ENCODE measurements at places on chromosomes 4 and X.
A peak's percentile ranks its signal among the peaks of the same experiment; 100 is the strongest.

- no peak for DNase-seq
These were observed 93.9 kb upstream of the CBR4 start for GRCh38 chr4:169103966-169104412.

GRCh38 chr4:62279689-62280088 is 1079.6 kb downstream of the ADGRL3 start:
- no peak for DNase-seq

DNA sequence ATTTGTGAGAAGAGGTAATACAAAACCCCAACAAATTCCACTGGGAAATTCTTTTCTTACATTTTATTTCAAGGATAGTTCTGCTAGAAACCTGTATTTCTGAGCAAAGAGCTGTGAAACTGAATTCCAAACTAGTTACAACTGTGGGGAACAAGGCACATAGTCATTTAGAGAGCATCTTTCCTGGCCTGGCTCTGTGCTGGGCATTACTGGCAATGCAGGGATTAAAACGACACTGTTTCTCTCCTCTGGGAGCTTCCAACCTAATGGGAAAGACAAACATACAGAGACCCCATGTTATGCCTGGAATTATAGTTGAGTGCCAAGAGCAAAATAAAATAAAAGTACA is 36.5 kb downstream of the SUPT20HL1 start:
- peak; percentile 6 for DNase-seq

DNA sequence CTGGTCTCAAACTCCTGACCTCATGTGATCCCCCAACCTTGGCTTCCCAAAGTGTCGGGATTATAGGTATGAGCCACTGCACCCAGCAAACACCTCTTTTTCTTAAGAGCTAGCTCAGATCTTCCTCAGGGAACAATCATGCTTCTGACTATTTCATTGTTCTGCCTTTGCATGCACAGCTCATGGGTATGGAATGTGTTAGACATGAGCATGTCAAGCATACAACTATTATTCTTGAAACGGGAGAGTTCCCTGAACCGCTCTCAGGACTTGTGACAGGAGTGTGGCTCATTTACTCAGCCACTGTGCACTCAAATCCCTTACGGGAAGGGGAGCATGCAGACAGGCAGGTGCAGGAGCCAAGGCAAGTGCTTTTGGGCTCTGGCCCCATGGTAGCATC is 231.7 kb upstream of the TAPT1 start:
- no peak for DNase-seq

- no peak for DNase-seq
These were observed 17.6 kb downstream of the SUPT20HL1 start for GRCh38 chrX:24377911-24378468.

- peak; percentile 70 for DNase-seq
These were observed 239.4 kb downstream of the LDB2 start for GRCh38 chr4:16659079-16659478.

GRCh38 chr4:6395466-6396228 is 76.8 kb downstream of the PPP2R2C start:
- DNase-seq, result no peak

- DNase-seq, result no peak
These were observed at the start of gene NAT8L for GRCh38 chr4:2059046-2059725. Gene NAT8L (plus strand): TSS chr4:2059327. CDS start chr4:2059512, 185 bp downstream.

DNA sequence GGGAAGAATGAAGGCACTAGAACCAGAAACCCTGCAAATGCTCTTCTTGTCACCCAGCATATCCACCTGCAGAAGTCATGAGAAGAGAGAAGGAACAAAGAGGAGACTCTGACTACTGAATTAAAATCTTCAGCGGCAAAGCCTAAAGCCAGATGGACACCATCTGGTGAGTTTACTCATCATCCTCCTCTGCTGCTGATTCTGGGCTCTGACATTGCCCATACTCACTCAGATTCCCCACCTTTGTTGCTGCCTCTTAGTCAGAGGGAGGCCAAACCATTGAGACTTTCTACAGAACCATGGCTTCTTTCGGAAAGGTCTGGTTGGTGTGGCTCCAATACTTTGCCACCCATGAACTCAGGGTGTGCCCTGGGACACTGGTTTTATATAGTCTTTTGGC is 181.7 kb downstream of the AR start:
- no peak for DNase-seq

DNA sequence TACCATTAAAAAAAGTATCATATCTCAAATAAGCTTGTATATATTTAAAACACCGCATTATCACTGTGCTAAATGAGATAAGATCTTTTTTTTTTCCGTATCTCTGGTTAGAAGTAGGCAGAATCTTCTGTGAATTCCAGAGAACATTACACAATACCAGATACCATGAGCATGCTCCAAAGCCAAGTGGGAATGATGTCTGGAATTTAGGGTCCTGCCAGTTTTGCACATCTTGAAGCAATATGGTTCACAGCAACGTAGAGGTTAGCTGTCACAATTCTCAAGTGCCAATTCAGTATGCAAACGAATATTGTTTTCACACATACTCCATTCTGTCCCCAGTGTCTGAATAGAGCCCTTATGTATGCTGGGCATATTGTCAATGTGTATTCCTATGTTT is 127.5 kb upstream of the NEIL3 start:
- peak; percentile 83 for DNase-seq

- no peak for DNase-seq
These were observed 11.3 kb downstream of the UCHL1 start for GRCh38 chr4:41267997-41268396.

DNA sequence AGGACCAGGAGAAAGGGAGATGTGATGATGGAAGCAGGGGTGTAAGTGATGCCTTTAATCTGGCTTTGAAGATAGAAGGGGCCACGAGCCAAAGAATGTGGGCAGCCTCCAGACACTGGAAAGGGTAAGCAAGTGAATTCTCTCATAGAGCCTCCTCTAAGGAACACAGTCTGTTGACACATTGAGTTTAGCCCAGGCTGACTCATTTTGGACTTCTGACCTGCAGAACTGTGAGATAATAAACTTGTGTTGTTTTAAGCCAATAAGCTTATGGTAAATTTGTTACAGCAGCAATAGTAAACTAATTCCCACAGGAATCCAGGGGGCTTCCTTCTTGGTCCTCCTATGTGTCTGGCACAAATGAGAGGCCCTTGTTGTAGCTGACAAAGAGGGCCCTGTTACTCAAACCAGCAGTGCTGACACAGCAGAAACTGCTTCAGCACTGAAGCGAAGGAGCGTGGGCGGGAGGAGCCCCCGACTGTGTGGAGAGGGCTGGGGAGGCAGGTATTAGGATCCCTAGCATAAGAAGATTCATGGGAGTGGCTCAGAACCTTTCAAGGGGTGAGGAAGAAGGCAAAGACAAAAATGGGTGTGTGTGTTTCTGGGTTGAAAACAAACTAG is 268.7 kb downstream of the NR3C2 start:
- DNase-seq, result no peak

DNA sequence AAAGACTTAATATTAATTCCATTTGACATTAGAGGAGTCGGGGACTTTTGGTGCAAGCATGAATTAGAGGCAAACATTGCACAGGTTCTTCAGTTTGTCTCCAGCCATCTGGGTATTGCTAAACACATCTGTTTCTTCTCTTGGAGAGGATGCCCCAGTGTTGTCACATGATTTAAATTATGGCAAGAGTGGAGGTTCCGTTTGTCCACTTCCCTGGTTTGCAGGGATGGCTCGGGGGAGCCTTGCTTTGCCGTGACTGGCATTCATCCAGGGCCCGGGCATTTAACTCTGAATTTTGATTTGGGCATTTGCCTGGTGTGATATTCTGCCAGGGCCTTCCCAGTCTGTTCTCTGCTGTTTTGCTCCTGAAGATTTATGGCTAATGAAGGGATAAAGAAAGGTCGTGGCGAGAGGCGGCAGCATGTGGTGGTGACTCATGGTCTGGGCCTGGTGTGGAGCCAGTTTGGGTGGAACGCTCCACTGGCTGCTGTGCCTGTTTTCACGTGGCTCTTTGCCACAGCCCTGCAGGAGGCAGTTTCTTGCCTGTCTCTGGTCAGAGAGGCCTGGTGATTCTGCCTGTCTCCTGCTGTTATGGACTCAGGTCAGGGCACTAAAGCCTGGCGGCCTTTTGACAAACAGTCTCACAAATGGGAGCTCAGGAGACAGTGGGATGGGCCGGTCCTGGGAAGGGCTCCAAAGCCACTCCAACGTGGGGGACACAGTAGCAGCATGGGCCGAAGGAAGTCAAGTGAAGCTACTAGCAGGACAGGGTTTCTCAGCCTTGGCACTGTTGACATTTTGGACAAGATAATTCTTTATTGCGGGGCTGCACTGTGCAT is 99.4 kb upstream of the PGRMC2 start:
- peak; percentile 91 for DNase-seq

DNA sequence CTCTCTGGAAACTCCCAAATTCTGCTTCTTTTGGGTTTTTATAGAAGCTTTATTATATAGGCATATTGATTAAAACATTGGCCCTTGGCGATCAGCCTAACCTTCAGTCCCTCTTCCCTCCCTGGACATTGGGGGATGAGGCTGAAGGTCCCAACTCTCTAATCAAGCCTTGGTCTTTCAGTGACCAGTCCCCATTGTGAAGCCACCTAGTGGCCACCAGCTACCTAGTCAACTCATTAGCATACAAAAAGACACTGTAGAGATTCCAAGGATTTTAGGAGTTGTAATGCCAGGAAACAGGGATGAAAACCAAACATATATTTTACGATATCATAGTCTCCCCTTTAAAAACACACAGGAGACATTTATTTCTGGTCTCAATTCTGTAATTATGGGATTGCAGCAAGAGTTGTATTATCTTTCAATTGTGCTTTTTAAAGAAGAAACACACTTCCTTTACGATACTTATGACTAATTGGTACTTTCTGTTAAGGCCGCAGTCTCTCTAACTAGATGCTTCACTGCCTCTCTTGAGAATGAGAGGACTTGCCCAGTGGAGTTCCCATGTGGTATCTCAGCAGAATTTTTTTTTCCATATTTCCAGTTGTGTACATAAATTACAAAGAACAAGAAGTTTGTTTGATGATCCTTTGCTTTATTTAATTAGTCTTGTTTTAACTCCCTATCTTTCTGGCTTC is 58.2 kb downstream of the WDR17 start:
- DNase-seq, result no peak

GRCh38 chr4:106385853-106386393 is 17.3 kb upstream of the GIMD1 start:
- DNase-seq, result no peak

- DNase-seq, result no peak
These were observed 82.4 kb downstream of the SNCA start for GRCh38 chr4:89754531-89754930.

- DNase-seq, result no peak
These were observed 725.8 kb downstream of the RAPGEF2 start for GRCh38 chr4:159828687-159829086.

DNA sequence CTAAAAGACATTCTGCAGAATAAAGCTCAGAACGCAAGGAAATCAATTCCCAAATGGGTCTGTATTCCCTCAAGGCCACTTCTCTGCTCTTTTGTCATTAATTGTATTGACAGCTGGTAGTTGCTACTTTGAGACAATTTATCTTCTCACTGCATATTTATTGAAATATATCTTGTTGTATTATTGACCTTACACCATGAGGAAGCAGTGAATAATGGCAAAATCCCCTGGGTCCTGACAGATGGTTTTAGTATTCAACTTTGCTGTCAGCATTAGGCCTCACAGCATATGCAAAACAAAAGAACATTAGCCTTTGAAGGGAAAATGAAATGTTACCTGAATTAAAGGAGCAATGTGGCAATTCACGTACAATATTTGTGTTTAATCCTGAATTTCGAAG is 406.1 kb upstream of the TRAM1L1 start:
- no peak for DNase-seq

DNA sequence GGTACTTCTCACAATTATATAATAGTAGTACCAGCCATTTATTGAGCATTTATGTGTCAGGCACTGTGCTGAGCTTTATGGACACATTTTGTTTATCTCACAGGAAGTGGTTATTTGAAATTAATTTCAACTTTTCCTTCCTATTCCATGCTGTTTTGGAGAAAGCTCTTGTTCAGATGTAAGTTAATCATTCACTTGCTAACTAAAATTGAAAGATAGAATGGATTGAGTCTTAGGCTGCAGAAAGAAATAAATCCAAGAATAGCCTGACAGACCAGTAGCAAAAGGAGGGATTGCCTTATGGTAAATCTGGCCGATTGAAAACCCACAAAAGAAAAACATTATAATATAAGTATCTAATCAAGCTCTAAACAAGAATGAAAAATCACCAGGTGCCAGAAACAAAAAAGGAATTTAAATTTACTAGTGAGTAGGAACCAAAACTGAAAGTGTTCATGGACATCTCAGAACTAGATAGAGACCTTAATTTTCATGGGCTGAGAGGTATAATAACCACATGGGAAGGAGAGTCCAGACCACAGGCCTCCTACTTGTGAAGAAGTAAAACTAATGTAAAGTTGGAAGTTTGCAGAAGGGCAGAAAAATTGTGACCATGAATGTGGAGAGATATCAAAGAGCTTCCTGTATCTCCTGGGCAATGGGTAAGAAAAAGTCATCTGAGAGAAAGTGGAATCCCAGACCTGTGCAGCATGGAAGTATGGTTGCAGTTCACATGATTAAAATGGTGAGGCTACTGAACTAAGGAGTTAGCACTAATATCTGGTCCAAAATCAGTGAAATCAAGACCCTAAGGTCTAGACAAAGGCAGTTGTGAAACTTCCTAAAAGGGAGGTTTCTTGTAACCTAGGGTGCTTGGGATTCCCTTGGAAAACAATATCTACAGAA is 38.0 kb downstream of the RADX start:
- no peak for DNase-seq

- DNase-seq, result no peak
These were observed 3.7 kb downstream of the DOCK11 start for GRCh38 chrX:118499295-118499694.

DNA sequence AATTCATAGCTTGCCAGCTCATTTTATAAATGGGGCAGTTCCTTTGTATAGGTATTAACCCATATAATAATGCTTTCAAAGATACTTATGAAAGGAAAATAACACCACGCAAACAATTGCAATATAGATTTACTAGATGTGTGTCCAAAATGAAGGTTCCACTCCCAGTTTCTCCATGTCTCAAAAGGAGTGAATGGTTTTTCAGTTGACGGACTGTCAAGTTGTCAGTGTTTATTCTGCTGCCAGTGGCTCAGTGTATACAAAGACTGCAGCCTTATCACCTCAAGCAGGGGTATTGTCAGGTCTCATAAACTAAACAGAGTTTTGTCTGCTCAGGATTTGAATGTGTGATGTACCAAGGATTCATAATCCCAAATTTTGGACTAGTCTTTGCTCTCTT is 585.3 kb upstream of the ATOH1 start:
- no peak for DNase-seq

DNA sequence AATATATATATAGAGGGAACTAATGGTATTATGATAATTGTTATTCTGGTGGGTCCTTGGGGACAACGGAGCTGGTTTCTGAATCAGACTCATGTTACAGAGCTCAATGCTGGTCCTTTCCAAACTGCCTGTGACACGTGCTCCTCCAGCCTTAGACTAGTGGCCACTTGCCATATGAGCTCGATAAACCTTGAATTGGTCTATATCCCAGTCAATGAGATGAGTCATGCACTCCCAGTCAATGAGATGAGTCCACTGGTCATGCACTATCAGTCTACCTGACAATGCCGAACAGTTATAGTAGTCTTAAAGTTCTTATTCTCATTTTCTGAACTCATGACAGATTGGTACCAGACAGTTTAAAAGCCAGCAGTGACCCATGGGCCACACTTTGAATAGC is 325.2 kb downstream of the LDB2 start:
- no peak for DNase-seq
